ENCODE measurements at places on chromosomes 16 and 17.

DNA sequence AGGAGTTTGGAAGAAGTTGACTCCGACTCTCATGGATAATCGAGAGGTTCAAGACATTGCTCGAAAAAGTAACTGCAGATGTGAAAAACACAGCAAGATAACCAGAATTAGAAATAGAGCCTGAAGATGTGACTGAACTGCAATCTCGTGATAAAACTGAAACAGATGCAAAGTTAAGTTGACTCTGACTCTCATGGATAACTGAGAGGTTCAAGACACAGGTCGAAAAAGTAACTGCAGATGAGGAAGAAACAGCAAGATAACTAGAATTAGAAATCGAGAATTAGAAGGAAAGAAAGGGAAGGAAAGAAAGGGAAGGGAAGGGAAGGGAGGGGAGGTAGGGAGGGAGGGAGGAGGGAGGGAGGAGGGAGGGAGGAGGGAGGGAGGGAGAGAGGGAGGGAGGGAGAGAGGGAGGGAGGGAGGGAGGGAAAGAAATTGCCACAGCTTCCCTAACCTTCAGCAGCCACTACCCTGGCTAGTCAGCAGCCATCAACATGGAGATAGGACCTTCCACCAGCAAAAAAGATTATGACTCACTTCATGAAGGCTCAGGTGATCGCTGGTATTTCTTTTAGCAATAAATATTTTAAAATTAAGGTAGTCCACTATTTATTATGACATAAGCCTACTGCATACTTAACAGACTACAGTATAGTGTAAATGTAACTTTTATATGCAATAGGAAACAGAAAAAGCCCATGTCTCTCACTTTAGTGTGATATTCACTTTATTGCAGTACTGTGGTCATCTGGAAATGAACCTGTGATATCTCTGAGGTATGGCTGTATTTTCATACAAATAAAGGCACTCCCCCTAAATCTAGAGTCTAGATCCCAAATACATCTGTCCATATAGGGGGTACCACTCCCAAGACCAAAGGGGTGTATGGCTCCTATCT, 68.3 kb downstream of the KANSL1 start:
- no peak overlapping the region for H3K4me3 ChIP-seq
- peaks cover 55% of the 10 kb centered on the region for H3K36me3 ChIP-seq
- DNase-seq = no peak
- H3K4me1 ChIP-seq = peaks cover 78% of the 10 kb centered on the region
- no peaks in the 10 kb centered on the region for H3K27me3 ChIP-seq
- no peak overlapping the region for H3K27ac ChIP-seq

GRCh38 chr16:15811481-15812400, 45.1 kb downstream of the MYH11 start:
- no peak overlapping the region for H3K27ac ChIP-seq
- peaks cover 16% of the 10 kb centered on the region for H3K27me3 ChIP-seq
- DNase-seq = no peak

DNA sequence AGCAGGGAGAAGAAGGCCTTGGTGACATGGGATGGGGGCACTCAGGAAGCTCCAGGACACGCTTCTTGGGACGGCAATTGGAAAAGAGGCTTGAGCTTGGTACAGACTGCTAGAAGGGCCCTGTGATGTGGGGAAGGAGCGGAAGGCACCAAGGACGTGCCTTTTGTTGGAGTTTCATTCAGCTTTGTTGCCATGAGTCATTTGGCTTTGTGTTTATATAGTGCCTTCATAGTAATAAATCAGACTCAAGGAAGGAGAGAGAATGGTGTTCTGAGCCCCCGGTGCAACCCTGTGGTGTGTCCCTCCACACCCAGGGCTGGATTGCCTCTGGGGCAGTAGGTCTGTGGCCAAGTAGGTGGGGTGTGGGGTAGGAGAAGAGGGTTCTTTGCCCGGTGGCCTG, 7.4 kb upstream of the TBX4 start:
- H3K4me3 ChIP-seq = no peak overlapping the region
- H3K27ac ChIP-seq = no peak overlapping the region
- H3K36me3 ChIP-seq = no peaks in the 10 kb centered on the region
- peaks cover 3% of the 10 kb centered on the region for H3K4me1 ChIP-seq
- H3K27me3 ChIP-seq = peaks cover 44% of the 10 kb centered on the region

DNA sequence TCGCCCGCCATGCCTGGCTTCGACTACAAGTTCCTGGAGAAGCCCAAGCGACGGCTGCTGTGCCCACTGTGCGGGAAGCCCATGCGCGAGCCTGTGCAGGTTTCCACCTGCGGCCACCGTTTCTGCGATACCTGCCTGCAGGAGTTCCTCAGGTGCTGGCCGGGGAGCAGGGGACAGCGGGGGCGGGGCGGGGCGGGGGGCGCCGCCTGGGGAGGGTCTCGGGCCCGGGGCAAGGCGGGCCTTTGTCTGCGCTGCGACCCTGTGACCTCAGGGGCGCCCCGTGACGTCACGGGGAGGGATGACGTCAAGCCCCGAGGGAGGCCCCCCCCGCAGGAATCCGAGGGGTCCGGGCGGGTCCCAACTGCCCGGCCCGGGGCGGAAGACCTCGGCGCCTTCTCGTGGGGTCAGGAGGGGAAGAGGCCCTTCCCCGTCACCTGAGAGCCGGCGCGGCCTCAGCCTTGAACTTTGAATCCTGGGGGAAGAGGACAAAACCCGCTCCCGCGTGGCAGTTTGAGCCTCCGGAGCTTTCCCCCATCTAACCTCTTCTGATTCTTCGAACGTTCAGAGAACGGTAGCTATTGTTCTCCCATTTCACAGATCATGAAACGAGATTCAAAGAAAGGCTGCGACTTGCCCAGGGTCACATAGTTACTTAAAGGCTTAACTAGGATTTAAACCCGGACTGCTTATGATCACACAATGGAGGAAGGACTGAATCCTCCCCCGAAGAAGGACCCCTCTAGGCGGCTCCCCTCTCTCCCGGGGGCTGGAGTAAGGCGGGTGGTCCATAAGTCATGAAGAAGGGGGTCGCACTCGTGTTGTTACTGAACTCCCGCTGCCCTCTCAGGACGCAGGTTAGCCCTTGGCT, 527 bp downstream of the TRAF4 start:
- no peaks in the 10 kb centered on the region for H3K27me3 ChIP-seq
- peak overlapping the region; percentile 92 for H3K4me3 ChIP-seq
- peaks cover 64% of the 10 kb centered on the region for H3K36me3 ChIP-seq
- peaks cover 40% of the 10 kb centered on the region for H3K4me1 ChIP-seq
- peak; percentile 65 for DNase-seq
- H3K27ac ChIP-seq = peak overlapping the region; percentile 92

DNA sequence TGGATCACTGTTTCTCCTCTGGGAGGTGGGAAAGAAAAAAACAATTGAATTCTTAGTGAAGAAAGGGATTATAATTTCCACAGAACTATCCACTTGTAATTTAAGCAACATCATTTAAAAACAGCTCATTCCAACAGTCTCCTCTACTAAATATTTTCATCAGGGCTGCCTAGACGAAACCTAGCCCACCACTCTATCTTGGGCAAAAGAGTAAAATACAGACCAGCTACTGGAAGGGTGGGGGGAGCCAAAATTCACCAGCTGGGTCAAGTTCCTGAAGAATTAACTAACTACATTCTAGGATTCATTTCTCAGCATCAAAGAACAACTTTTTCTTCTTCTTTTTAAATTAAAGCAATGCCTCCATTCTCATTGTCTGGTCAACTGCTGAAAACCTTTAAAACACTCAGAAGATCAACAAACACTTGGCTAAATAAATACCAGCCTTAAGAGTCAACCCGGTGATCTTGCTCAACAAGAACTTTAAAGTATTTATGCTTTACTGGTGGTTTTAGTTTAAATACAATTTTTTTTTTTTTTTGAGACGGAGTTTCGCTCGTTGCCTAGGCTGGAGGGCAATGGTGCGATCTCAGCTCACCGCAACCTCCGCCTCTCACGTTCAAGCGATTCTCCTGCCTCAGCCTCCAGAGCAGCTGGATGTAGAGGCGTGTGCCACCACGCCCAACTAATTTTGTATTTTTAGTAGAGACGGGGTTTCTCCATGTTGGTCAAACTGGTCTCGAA, 25.2 kb downstream of the KANSL1 start:
- no peak overlapping the region for H3K27ac ChIP-seq
- no peak for DNase-seq
- no peaks in the 10 kb centered on the region for H3K27me3 ChIP-seq

DNA sequence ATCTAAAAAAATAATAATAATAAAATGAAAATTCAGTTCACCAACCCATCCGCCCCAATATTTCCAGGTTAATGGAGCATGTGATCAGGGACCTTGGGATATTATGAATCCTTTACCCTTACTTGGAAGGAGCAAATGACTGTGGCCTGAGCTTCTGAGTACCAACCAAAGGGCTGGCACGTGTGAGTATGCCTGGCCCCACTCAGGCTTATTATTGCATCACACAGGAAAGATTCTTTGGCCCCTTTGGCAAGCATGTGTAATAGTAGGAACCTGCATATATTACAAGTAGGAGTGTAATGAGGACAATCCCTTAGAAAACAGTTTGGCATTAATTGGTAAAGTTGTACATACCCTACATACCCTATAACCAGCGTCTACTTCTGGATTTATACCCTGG, 7.2 kb upstream of the C17orf78 start:
- no peak overlapping the region for H3K27ac ChIP-seq
- no peak for DNase-seq

- no peaks in the 10 kb centered on the region for H3K36me3 ChIP-seq
- peaks cover 7% of the 10 kb centered on the region for H3K27me3 ChIP-seq
- DNase-seq = no peak
- no peak overlapping the region for H3K4me3 ChIP-seq
Observed at GRCh38 chr17:19346351-19347255, 15.9 kb downstream of the B9D1 start.

DNA sequence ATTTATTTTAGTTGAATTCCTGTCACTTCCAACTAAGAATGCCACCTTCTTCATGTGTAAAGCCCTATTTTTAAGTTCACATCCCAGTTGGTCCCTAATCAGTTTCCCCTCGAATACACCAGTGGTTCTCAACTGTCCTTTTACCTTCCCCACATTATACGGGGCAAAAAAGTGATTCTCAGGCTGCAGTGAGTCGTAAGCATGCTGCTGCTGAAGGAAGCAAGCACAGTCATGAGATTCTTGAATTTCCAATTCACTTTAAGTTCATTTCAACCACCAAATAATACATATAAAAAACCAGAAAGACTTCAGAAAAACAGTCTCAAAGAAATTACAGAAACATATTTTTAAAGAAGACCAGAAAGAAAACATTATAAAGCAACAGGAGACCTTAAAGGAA, 47.9 kb downstream of the UBE2G1 start:
- no peak overlapping the region for H3K27ac ChIP-seq
- H3K36me3 ChIP-seq = peaks cover 4% of the 10 kb centered on the region
- DNase-seq = no peak
- no peaks in the 10 kb centered on the region for H3K27me3 ChIP-seq
- no peak overlapping the region for H3K4me3 ChIP-seq

DNA sequence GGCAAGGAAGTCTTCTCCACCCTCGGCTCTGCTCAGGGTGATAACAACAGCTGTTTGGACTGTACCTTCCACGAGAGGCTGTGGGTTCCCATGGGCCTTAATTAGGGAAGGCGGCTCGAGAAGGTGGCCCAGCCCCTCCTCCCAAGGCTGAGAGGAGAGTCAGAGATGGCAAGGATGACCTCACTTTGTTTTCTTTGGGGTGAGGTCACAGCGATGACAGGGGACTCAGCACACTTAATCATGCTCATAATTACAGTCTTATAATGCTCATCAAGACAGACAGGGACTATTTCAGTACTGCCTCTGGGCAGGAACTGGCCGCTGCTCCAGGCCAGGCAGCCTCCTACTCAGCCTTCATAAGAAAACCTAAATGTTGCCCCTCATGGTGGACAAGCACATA, 19.7 kb downstream of the WFDC1 start:
- no peaks in the 10 kb centered on the region for H3K4me1 ChIP-seq
- DNase-seq = no peak
- no peak overlapping the region for H3K4me3 ChIP-seq
- peaks cover 38% of the 10 kb centered on the region for H3K27me3 ChIP-seq
- H3K36me3 ChIP-seq = no peaks in the 10 kb centered on the region
- no peak overlapping the region for H3K27ac ChIP-seq

- no peaks in the 10 kb centered on the region for H3K36me3 ChIP-seq
- H3K27ac ChIP-seq = no peak overlapping the region
- DNase-seq = no peak
Observed at GRCh38 chr17:74309902-74310301, 16.1 kb upstream of the KIF19 start.

GRCh38 chr16:69520413-69520799, 45.4 kb upstream of the NFAT5 start:
- no peaks in the 10 kb centered on the region for H3K27me3 ChIP-seq
- no peak for DNase-seq
- peaks cover 4% of the 10 kb centered on the region for H3K36me3 ChIP-seq
- peaks cover 29% of the 10 kb centered on the region for H3K4me1 ChIP-seq
- no peak overlapping the region for H3K4me3 ChIP-seq

DNA sequence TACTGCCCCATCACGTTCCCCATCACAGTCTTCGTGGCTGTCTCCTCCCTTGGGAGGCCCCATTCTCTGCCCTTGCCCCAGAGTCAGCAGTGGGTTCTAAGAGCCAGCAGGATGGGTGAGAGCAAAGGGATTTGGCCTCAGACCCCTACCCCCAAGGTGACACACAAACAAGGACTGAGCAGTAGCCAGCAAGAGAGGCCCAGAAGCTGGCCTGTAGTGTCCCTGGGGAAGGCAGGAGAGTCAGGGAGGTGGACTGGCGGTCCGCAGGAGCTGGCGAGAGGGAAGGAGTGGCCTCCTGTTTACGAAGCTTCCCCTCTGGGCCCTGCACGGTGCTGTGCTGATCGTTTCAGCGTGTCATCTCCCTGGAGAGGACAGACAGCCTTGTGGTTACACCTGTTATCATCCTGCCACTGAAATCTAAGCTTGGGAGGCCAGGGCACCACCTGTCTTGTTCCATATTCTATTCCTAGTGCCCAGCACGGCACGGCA, 8.4 kb downstream of the WDR81 start:
- H3K27ac ChIP-seq = no peak overlapping the region
- peaks cover 16% of the 10 kb centered on the region for H3K36me3 ChIP-seq
- H3K4me1 ChIP-seq = peaks cover 14% of the 10 kb centered on the region
- no peaks in the 10 kb centered on the region for H3K27me3 ChIP-seq
- H3K4me3 ChIP-seq = no peak overlapping the region

DNA sequence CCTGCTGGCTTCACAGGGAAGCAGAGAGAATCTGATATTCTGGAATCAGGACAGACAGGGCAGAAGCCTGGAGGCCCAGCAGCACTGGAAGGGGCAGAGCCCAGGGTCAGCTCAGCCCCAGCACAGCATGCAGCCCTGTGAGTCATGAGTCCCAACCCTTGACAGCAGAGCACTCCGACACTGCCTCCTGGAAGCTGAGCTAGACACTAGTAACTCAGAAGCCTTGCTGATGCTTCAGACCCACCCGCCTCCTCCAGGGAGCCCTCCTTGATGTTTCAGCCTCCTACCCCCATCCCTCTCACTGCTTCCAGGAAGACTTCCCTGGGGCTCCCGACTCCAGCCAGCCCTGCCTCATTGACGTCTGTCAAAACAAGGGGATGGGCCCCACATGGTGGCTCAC, 6.9 kb downstream of the CAMKK1 start:
- no peaks in the 10 kb centered on the region for H3K36me3 ChIP-seq
- peaks cover 25% of the 10 kb centered on the region for H3K4me1 ChIP-seq
- no peak overlapping the region for H3K27ac ChIP-seq
- no peaks in the 10 kb centered on the region for H3K27me3 ChIP-seq
